ENCODE measurements at places on chromosomes 7 and 10.

- peak; percentile 26 for DNase-seq
Observed at GRCh38 chr10:102642736-102643335, 1.4 kb upstream of the TRIM8 start.

- DNase-seq, result no peak
Observed at GRCh38 chr10:32379318-32379949, 32.5 kb upstream of the EPC1 start.

DNA sequence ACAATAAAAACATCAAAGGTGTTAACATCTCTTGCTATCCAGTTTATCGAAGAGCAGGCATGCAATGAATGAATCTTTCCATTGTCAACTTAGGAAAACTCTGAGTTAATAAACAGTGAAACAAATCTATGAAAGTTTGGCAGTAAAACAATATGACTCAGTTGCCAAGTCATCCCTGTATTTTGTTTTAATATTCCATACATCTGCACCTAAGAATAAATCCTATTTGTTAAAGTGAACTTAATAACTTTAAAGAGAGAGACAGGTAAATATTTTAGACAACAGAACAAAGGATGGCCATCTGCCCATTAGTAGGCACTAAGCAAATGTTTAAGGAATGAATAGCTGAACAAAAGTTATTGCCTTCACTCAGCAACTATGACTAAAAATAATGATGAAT is 700.5 kb upstream of the CELF2 start:
- no peak for DNase-seq

DNA sequence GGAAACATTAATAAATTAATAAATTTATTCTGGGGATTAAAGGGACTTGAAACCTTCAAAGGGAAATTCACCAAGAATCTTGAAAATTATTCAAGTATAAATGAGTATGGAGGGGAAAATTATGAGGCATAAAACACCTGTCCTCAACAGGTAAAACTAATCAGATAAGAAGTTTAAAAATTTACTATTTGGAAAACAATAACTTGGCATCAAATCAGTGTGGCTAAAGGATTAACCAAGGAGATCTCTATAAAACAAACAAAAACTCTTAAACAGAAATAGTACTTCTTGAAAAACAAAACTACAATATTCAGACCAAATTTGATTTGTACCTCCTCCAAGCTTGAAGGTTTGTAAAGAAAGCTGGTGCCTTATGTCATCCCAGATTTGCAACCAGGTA is 66.4 kb upstream of the ZNF804B start:
- DNase-seq, result no peak

GRCh38 chr7:120274482-120274881 is 1.5 kb downstream of the KCND2 start:
- no peak for DNase-seq

DNA sequence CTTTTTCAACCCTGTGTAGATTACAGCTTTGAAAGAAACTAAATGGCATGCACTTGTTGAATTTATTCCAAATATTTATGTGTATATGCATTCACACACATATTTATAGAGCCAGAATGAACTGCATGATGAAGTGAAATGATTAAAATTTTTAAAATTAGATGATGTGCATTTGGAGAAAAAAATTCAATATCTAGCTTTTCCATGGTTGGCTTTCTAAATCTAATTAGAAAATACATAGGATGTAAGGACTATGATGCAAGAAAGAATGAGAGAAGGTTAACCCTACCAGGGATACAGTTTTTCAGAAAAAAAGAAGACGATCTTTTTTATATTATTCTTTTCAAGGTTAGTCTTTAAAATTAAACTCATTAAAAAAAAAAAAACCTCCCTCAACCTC is 204.5 kb downstream of the TRIL start:
- DNase-seq, result no peak

DNA sequence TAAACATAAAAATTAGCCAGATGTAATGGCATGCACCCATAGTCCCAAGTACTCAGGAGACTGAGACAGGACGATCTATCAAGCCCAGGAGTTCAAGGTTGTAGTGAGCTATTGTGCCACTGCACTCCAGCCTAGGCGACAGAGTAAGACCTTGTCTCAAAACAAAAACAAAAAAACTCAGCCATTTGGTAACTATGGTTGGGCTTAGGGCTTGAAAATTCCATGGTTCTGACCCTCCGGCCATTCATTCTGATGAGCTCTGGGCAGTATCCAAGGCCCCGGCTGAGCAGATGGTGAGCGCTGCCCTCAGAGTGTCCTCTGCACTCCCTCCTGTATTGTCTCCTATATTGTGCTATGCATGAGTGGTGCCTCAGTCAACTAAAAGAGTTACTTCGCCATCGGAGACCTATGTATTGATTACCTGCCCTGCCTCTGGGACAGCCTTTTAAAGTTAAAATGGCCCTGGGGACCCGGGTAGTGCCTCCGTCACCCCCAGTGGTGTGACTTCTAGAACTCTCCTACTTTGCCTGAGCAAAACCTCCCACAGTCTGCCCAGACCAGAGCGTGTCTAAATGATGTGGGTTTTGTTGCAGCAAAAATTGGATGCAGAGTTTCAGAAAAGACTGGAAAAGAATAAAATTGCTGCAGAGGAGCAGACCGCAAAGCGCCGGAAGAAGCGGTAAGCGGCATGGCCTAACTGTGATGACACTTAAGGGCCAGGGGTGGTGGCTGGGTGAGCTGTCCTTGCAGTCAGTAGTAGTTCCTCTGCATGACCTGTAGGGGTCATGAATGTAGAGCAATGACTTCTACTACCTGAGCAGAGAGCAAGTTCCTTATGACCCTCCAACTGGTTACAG is 8.1 kb downstream of the PRKRIP1 start:
- DNase-seq, result no peak

- no peak for DNase-seq
Observed at GRCh38 chr10:93148476-93148875, 74.8 kb downstream of the CYP26A1 start.
